ENCODE measurements at places on chromosomes 13 and 19.

- DNase-seq = no peak
These were observed 2.2 kb upstream of the PLK5 start for GRCh38 chr19:1521636-1522035.

DNA sequence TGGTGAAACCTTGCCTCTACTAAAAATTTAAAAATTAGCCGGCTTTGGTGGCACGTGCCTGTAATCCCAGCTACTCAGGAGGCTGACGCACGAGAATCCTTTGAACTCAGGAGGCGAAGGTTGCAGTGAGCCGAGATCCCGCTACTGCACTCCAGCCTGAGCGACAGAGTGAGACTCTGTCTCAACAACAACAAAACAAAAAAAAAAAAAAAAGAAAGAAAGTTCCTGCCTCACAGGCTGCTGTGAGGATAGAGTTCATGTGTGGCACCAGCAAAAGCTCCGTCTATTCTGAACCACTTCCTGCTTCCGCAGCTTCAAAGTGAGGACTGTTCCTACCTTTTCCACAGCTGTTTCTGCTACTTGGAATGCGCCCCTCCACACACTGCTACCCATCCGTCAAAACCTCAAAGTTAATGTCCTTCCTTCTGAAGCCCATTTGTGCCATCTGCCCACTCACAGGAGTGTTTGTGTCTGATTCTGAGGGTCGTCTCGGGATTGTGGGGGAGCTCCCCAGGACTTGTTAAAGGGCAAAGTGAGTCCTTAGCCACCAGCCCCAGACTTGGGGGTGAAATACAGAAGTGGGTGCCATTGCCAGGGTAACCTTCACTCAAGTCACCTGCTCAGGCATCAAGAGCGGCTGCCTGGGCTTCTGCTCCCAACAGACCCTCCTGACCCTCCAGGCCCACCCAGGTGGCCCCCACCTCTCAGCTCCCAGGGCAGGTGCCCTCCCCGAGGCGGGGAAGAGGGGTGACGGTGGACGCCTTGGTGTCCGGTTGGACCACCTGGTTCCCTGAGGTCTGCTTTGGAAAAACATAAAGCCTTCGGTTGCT lies 2.9 kb downstream of the MFSD12 start:
- no peak for DNase-seq

GRCh38 chr19:52138278-52138982 lies 1.3 kb downstream of the ZNF616 start:
- DNase-seq = no peak

GRCh38 chr19:17718947-17719711 lies at the start of gene MAP1S:
Gene MAP1S (plus strand): TSS chr19:17719480. CDS start chr19:17719503, 23 bp downstream.
- peak; percentile 50 for DNase-seq

- DNase-seq = no peak
These were observed 754 bp upstream of the SIX5 start for GRCh38 chr19:45769821-45770191.

GRCh38 chr19:13076320-13076719 lies 26.3 kb downstream of the LYL1 start:
- no peak for DNase-seq
